Hair follicle dermal papilla cell (primary cell): ENCODE measurements at places on chromosomes 12 and 14. TPM values are rescaled to one million over a fixed set of nuclear protein-coding genes. Genes with fewer than 3 reads are reported as not detected.

The LRRC23 gene
- 6.9 and 8.9 TPM in 2 replicates for total RNA-seq

The TCL1B gene
- not detected in 2 replicates for total RNA-seq

The PLEKHG7 gene
- total RNA-seq: not detected in 2 replicates

The CD69 gene
- not detected in 2 replicates for total RNA-seq
